GM18507 (cell line): ENCODE measurements at places on chromosomes 12 and 14.

GRCh38 chr12:5027046-5027821 lies 16.4 kb upstream of the KCNA5 start:
- no peak for DNase-seq

DNA sequence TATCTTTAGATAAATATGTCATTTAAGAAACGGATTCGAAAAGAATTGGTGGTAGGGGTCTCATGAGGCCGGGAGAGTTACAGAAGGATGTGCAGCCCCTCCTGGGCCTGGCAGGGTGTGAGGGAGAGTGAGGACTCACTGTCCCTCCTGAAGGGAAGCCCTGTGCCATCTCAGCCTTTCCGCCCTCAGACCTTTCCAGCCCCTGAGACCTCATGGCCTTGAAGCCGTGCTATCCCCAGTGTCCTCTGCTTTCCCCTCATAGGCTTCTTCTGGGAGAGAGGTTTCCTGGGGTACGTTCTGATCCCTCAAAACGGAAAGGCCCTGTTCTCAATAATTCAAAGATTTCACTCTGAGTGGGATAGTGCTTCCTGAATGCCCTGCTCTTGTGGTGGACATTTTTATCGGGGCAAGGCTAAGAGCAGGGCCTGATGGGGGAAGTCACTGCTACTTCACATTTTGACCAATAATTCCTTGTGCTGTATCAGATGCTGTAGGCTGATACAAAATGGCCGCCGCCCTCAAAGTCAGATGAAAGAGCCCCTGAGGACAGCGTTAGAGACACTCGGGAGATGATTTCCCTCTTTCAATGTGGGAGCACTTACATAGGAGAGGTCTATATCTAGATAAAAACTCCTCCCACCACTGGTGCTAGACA lies 1.3 kb downstream of the CD4 start:
- DNase-seq, result no peak

DNA sequence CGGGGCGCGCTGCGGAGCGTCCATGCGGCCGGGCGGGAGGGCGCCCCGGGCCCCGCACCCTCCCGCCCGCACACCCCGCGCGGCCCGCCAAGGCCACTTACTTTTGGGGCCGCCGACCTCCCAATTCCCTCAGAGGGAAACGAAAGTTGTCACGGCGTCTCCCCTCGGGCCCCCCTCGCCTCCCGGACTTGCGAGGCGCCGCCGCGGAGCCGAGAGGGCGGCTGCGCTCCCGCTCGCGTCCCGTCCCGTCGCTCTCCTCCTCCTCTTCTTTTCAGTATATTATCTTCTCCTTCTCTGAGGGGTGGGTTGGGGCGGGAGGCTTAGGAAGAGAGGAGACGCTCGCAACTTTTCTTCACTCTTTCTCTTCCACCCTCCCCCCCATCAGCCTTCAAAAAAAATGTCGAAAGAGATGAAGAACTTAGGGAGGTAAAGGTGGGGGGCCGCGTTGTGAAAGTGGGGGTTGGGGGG lies 613 bp downstream of the DUSP16 start:
- no peak for DNase-seq

GRCh38 chr12:119176267-119177055 lies 2.3 kb upstream of the HSPB8 start:
- DNase-seq, result no peak

DNA sequence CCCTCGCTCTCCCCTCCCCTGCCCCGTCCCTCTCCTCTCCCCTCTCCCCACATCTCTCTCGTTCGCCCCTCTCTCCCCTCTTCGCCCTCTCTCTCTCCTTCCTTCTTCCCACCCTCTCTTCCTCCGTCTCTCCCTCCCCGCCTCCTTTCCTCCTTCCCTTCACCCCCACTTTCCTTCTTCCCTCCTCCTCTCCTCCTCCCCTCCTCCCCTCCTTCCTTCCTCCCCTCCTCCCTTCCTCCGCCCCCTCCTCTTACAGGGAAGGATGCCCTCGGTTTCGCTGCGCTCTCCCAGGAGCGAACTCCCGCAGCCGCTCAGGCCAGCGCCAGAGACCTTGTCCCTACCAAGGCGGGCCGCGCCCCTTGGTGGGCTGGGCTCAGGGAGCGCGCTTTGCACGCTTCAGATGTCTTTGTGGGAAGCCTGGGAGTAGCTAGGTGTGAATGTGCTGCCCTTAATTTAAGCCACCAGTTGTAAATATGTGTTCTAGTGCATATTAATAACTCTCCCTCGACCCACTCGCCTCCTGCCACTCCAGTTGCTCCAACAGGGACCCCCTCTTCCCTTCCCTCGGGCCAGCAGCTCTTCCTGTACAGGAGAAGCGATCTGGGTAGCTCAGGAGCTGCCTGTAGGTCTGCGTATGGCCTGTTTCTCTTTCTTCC lies 13.3 kb upstream of the MAP3K9 start:
- DNase-seq, result no peak

DNA sequence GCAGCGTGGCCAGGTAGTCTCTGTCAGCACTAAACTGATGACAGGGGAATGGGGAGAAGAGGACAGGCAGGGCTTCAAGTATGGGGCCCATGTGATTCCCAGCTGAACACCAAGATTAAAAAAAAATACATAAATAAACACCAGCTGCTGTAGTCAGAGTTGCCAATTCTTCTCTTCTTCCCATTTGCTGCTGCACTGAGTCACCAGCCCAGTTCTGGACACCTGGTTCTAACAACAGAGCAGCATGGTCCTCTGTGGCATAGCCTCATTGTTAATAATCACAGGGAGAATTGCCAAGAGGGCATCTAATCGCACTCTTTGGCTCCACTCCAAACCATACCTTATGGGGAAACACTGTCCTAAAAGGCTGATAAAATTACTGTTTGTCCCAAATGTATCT lies 15.1 kb downstream of the PPM1H start:
- no peak for DNase-seq

DNA sequence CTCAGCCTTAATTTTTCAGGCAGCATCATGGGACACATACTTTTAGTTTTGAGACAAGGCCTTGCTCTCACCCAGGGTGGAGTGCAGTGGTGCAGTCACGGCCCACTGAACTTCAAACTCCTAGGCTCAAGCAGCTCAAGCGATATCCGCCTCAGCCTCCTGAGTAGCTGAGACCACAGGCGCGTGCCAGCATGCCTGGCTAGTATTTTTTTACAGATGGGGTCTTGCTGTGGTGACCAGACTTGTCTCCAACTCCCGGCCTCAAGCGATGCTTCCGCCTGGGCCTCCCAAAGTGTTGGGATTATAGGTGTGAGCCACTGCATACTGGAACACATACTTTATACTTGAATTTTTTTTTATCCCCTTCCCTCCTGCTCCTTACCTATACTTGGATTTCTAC lies 2.8 kb downstream of the RDH5 start:
- DNase-seq, result no peak

DNA sequence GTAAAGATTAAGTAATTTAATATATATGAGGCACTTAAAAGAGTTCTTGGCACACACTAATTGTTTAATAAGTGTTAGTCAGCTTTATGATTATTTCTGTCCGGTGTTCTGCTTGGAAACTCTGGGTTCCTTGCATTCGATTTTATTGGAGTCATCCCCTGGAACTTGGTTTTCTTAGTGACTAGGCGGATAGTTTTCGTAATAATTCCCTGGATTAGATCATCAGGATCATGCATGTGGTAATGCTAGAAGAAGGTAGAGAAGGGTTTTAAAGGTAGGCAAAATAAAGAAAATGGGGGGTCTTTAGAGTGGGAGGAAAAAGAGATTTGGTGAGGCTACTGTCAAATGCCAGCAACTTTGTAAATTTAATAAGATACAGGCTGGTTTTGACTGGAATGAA lies 88.4 kb downstream of the MYF5 start:
- no peak for DNase-seq

DNA sequence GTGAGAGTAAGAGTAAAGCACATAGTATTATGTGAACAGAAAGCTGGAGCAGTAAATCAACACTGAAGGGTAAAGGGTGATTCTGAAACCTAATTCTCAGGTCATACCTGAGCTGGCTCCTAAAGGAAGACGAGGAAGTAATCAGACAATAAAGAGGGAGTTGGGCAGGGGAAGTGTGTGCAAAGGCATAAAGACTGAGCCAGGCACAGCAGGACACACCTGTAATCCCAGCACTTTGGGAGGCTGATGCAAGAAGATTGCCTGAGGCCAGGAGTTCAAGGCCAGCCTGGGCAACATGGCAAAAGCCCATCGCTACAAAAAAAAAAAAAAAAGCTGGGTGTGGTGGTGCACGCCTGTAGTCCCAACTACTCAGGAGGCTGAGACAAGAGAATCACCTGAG lies 9.6 kb downstream of the ARF3 start:
- DNase-seq, result no peak

- peak; percentile 4 for DNase-seq
Measured at GRCh38 chr12:43444940-43445564, 107.0 kb downstream of the ADAMTS20 start.

DNA sequence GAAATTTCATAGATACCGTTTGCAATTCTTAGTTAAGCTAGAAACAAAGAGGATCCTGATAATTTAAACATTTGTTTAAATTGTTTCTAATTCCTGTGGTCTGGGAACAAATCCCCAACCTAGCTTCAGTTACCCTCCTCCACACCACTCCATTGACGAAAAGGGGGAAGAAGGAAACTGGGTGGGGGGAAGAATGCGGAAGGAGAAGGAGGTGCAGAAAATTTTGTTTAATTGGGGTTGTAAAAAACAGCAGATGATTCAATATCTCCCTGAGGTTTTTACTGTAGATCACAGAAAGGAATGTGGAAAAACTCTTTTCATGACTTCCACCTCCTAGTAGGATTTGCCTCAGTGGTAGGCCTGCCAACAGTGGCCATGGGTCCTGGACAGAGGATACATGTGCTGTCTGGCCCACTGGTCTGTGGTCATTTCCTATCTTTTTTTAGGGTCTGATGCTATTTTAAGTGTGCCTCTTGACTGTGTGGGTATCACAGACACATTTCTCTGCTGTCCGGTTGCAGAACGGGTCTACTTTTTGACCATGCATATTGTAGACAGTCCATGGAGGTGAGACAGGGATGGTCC lies 122.9 kb upstream of the PCED1B start:
- DNase-seq, result no peak

GRCh38 chr12:84375449-84376170 lies 537.0 kb downstream of the SLC6A15 start:
- DNase-seq, result no peak

DNA sequence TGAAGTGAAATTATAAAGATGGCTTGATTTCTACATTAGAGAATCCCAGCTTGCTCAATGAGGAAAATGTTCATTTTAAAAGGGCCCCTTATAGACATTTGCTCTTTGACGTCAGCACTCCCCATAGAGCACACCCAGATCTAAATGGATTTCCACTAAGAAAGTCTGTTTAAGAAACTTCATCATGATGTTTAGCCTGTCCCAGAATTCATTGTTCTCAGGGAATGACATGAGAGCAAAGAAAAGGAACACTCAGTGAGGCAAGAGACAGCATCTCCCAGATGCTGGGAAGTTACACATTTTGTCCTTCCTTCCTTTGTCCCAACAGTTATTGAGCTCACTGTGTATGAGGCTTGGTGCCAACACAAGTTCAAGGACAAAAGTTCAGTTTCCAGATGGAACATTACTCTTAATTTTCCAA lies 4.9 kb downstream of the PHLDA1 start:
- no peak for DNase-seq

DNA sequence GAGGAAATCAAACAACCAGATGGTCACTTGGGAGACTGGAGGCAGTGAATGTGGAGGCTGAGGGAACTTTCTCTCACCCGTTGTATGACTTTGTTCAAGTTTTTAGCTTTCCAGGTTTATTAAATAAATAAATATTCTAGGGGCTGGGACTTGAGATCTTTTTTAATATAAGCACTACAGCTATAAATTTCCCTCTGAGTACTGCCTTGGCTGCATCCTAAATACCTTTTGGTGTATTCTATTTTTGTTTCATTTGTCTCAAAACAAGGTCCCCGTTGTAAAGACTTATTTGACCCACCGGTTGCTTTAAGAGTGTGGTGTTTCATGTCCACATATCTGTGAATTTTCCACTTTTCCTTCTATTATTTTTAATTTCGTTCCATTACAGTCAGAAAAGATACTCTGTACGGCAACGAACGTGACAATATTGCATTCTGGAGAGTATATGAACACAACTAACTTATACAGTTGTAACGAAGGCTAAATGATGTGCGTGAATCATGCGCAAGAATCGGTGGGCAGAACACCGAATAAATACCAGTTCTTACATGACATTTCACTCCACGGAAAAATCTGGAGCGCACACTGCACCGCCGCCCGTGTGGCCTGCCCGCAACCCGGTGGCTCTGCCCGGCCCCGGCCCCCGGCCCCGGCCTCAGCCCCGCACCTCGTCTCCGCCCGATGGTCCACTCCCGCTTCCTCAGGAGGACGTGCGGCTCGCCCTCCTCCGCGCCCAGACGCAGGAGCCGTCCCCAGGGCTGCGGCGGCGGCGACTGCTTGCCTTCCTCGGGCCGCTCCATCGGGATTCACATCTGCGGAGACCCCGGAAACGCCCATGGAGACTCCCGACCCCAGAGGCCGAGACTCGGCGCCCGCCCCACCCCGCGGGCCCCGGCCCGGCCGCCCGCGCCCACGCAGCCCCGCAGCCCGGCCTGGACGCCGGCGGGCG lies 602 bp downstream of the CHFR start:
- DNase-seq, result no peak
